CD4-positive, CD25-positive, alpha-beta regulatory T cell (primary cell): ENCODE measurements at places on chromosomes 7 and 10. TPM values are rescaled to one million over a fixed set of nuclear protein-coding genes. Genes with fewer than 3 reads are reported as not detected.

DNA sequence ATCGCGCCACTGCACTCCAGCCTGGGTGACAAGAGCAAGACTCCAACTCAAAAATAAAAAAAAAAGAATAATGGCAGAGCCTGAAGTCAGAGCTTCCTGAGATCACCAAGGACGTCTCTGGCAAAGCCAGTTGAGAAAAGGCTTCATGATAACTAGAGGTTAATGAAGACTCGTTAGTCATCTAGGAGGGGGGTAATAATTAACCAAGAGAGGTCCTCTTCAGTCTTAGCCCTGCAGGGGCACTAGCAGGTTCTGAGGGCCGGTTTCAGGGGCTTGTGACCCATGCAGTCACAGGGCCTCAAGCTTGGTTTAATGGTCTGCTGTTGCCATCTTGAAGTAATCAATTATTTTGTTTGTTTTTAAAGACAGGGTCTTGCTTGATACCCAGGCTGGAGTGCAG lies 28.6 kb upstream of the PROSER2 start:
- no peak overlapping the region for H3K4me3 ChIP-seq
- no peak overlapping the region for H3K27ac ChIP-seq

The CYP2C19 gene
- total RNA-seq: not detected

- no peaks in the 10 kb centered on the region for H3K27me3 ChIP-seq
- no peak overlapping the region for H3K4me3 ChIP-seq
- DNase-seq: no peak
- no peak overlapping the region for H3K27ac ChIP-seq
- H3K36me3 ChIP-seq: no peaks in the 10 kb centered on the region
Observed at GRCh38 chr7:132183781-132184380, 392.4 kb downstream of the PLXNA4 start.

- H3K36me3 ChIP-seq: no peaks in the 10 kb centered on the region
- H3K27me3 ChIP-seq: no peaks in the 10 kb centered on the region
- H3K27ac ChIP-seq: no peak overlapping the region
- DNase-seq: peak; percentile 3
Observed at GRCh38 chr10:117217196-117217761, 20.0 kb downstream of the KCNK18 start.

The NUTM2B gene
- total RNA-seq: 2.4 TPM
